Activated naive CD4-positive, alpha-beta T cell (primary cell): ENCODE measurements at places on chromosomes 1 and 21.

DNA sequence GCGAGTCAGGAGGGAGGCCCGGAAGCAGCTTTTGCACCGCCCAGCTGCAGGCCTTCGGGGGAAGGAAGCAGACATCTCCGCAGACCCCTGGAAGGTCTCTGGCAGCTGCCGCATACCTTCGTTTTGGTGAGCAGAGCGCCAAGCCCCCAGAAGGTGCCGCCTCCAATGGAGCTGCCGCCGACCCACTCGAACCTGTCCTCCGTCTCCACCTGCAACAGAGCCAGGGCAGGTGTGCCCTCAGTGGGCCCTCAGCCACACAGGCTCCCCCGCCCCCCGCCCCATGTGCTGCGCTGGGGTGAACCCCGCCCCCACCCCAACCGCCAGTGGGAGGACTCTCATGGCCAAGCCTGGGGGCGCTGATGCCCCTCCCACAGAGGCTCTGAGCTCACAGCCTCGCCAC is 6.2 kb downstream of the PANK4 start:
- no peak for DNase-seq

- DNase-seq: no peak
Observed at GRCh38 chr1:94440088-94440487, 21.9 kb downstream of the ABCD3 start.

DNA sequence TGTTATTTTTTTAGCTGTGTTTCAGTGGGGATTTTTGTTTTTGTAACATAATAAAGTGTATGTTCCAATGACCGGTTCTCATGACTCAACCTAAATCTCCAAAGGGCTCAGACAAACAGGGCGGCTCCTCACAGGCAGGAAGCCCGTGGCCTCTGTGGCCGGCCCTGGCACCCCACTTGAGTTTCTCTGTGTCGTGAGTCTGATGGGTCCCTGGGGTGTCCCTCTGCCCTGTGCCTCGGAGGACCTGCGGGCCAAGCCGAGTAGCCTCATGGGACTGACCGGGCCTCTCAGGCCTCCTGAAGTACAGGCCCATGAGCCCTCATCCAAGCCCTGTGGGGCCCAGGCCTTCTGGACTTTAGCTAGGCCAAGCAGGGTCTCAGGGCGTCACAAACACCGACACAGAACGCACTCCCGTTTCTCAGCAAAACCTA is 16.1 kb upstream of the CCDC27 start:
- DNase-seq: no peak

- DNase-seq: no peak
Observed at GRCh38 chr1:1941211-1941841, 22.2 kb upstream of the TMEM52 start.

DNA sequence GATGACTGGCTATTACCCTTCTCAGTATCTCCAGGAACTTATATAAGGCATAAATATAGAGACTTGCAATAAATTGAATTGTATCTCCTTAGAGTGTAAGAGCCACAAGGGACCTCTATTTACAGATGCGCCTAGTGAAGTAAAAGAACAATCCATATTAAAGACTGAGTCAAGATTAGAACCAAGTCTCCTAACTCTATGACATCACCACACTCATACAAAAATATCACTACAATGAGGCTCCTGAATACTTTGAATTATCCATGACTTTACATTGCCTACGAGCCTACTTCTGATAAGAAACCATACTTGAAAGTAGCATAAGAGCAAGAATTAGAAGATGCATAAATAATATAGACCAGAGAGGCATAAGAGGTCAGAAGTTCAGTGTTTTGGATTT is 18.8 kb downstream of the DPYD start:
- DNase-seq: no peak

DNA sequence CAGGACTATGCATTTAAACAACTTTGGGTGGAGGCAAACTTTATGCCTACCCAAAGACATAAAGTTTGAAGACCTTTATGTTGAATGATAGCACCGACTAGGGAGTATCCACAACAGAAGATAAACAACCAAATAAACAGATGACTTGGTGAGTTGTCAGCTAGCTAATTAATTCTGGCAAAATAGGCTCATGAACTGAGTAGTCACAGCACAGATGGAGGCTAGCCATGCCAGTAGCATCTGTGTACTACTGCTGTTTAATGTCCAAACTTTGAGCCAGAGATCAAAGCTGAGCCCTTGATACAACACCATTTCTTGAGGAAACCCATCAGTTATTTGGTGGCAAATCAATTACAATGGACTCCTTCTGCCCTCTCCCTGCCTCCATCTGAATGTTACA is 40.3 kb upstream of the CCDC190 start:
- no peak for DNase-seq

DNA sequence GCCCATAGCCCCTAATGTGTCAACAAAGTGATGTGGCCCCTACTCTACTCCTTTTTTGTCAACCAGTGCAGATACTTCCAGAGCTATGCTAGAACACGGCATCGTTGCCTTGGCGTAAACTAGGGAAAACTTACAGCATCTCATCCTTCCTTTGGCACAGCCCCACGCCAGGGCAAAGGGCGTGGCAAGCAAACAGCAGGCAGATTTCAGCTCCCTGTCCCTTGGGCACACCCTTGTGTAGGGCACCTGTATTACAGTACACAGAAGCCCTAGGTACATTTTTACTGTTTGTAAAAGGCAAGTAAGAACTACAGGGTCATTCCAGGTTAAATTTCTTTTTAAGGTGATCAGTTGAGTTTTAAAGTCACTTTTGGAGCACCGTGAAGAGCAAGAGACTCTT is 29.3 kb downstream of the PRDX6 start:
- no peak for DNase-seq

DNA sequence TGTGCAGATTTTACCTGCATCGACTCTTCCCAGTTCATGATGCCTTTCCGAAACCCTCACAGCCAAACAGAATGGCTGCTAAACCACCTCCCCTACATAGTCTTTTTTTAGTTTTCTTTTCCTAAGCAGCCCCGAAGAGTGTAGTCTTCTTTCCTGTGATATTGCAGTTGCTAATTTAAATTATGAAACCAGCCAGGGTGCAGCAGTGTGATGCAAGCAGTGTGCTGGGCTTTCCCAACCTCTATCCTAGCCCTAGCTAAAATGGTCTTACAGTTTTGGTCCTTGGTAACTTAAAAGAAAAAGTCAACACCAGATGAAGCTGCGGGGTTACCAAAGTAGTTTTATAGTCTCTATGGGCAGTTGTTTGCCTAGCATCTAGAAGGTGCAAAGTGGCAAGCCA is 82.0 kb upstream of the GCLM start:
- DNase-seq: no peak

GRCh38 chr1:212167098-212167497 is 118.1 kb upstream of the PPP2R5A start:
- DNase-seq: no peak

- DNase-seq: no peak
Observed at GRCh38 chr1:90723590-90724108, 6.5 kb upstream of the BARHL2 start.

- DNase-seq: no peak
Observed at GRCh38 chr1:247210062-247210375, 38.2 kb upstream of the ZNF124 start.

- no peak for DNase-seq
Observed at GRCh38 chr1:58220836-58221472, 325.6 kb downstream of the OMA1 start.

- no peak for DNase-seq
Observed at GRCh38 chr21:45836694-45837670, 144.6 kb upstream of the COL6A1 start.

DNA sequence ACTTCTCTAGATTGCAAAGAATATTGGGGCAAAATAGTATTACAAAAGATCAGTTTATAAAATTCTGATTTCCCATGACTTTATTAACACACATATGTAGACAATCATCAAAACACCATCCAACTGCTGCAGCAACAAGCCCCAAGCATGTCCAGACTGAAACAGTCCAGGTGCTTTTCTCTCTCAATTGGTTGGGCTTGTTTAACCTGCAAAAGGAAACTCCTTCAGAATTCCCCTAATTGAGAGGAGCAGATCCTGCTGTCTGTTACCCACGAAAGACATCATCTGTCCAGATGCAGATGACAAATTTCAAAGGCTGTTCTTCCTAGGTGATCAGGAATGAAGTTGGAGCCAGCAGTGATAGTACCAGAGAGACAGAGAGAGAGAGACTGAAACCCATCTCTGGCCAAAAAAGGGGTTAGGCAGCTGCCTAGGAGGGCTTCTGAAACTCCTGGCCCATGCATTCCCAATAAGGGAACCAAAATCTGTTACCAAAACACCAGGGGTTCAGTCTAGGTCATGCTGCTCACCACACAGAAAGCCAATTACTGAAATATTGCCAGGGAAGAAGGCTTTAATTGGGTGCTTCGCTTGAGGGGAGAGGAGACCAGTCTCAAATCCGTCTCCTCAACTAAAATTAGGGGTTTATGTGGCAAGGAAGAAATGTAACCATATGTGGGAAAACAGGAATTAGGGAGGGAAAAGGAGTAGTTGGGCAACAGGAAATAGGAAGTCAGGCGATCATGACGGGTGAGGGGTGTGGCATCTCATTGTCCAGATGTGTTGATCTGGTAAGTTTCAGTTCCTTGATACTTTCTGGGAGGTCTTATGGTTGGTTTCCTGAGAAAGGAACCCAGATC is 34.7 kb upstream of the RGL1 start:
- DNase-seq: no peak
